ENCODE measurements at places on chromosomes 6 and 20. TPM values are rescaled to one million over a fixed set of nuclear protein-coding genes. Genes with fewer than 3 reads are reported as not detected.

GRCh38 chr6:42618686-42619085 is 54.9 kb downstream of the UBR2 start:
- peaks cover 26% of the 10 kb centered on the region for H3K36me3 ChIP-seq
- H3K4me3 ChIP-seq: no peak overlapping the region
- H3K27ac ChIP-seq: no peak overlapping the region
- H3K27me3 ChIP-seq: no peaks in the 10 kb centered on the region
- H3K4me1 ChIP-seq: no peaks in the 10 kb centered on the region

The HLA-DPB1 gene
- 14.5 TPM for total RNA-seq

DNA sequence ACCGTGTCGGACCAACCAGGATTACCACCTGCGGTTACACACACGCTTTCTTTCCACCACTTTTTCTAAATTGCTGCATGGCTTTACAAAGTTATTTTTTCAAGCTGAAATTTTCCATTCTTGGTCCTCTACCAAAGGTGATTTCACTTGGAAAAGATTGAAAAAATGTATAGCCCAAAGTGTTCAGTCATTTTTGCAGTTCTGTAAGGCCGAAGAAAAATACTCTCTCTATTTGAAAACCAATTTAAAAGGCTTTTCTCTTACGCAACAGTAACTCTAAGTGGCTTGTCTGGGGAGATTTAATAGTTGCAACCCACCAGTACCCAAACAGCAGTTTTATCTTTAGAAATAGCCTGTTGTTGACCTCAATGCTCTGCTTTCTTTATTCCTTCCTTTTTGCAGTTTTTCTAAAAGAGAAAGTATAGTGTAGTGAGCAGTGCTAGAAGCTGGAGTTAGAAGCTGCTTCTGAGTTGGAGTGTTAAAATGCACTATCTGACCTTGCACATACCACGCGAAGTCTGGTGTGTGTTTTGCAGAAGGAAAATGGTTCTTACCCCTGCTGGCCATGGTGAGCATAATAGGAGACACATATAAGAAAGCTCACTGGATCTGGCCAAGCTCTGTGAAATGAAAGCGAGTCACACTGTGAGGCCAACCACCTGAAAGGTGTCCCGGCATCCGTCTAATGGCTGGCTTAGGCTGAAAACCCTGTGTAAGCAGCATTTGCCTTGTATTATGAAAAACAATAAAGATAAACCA is 271.6 kb upstream of the PRND start:
- H3K27me3 ChIP-seq: no peaks in the 10 kb centered on the region
- no peak for DNase-seq
- H3K4me1 ChIP-seq: no peaks in the 10 kb centered on the region
- H3K4me3 ChIP-seq: no peak overlapping the region

- H3K4me1 ChIP-seq: no peaks in the 10 kb centered on the region
- H3K27ac ChIP-seq: no peak overlapping the region
- H3K27me3 ChIP-seq: no peaks in the 10 kb centered on the region
- H3K36me3 ChIP-seq: no peaks in the 10 kb centered on the region
- no peak overlapping the region for H3K4me3 ChIP-seq
Observed at GRCh38 chr6:133548423-133549159, 307.4 kb downstream of the EYA4 start.

GRCh38 chr6:30830438-30830837 is 53.9 kb upstream of the DDR1 start:
- H3K4me3 ChIP-seq: peak overlapping the region; percentile 88
- H3K36me3 ChIP-seq: no peaks in the 10 kb centered on the region
- H3K27me3 ChIP-seq: no peaks in the 10 kb centered on the region
- no peak for DNase-seq
- peak overlapping the region; percentile 70 for H3K27ac ChIP-seq

DNA sequence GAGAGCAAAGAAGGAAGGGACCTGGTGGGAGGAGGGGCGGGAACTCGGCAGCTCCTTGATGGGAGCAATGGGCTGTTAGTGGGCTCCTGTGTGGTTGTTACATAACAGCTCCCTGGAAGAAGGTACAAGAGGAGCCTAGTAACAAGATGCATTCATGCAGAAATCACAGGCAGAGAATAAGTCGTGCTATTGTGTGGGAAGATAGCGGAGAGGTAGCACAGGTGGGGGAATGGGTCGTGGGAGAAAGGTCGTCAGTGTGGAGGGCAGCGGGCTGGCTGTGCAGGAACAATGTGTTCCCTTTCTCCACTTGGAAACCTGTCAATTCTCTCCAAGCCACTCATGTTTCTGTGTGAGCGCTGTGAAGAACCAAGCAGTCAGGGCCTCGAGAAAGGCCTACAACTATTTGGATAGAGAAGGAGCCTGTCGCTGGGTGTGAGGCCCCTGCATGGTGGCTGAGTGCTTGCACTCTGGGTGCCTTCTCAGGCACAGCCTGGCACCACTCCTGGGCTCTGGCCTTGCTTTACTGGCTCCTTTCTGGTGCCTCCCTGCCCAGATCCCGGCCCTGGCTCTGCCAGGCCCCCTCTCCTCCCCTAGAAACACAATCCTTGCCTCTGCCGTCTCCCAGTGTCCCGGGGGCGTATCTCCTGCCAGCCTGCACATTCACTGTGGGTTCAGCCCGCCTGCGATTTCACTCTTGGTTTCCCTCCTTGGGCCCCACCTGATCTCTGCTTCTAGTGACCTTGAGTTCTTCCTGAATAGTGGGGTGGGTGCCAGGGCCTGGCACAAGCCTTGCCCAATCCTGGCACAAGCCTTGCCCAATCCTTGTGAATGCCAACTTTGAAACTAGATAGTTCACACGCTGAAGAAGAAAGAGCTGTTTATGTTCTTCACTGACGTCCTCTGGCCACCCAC is 7.4 kb upstream of the FGD2 start:
- no peak overlapping the region for H3K4me3 ChIP-seq
- no peaks in the 10 kb centered on the region for H3K4me1 ChIP-seq

The TRMT11 gene
- 30.8 TPM for total RNA-seq

- no peaks in the 10 kb centered on the region for H3K4me1 ChIP-seq
- no peak for DNase-seq
- no peaks in the 10 kb centered on the region for H3K36me3 ChIP-seq
Observed at GRCh38 chr6:14384175-14384949, 266.8 kb downstream of the CD83 start.

The ENPP3 gene
- total RNA-seq: 0.33 TPM

- H3K27ac ChIP-seq: no peak overlapping the region
- H3K27me3 ChIP-seq: no peaks in the 10 kb centered on the region
- H3K4me1 ChIP-seq: no peaks in the 10 kb centered on the region
- H3K4me3 ChIP-seq: no peak overlapping the region
Observed at GRCh38 chr20:11687546-11688292, 230.0 kb upstream of the BTBD3 start.

GRCh38 chr20:36447101-36447500 is 94.2 kb upstream of the MYL9 start:
- H3K4me1 ChIP-seq: no peaks in the 10 kb centered on the region
- no peaks in the 10 kb centered on the region for H3K36me3 ChIP-seq
- no peak overlapping the region for H3K4me3 ChIP-seq
- no peak for DNase-seq
- no peaks in the 10 kb centered on the region for H3K27me3 ChIP-seq

DNA sequence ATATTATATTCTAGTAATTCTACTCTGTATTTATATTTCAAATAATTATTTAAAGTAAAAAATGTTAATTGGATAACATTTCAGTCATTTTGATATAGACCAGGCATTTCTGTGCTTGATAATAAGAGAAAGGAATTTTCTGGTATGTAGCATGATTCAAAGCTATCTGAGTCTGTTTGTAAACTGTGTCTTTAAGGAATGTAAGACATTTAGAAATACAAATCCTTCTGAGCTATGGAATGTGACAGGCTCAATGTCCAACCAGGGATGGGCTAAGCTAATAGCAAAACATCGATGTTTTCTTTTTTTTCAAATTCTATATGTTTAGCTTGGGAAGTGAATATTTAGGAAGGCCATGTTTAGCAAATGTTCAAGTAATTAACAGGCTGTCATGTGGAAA is 41.5 kb upstream of the FAM83B start:
- H3K36me3 ChIP-seq: no peaks in the 10 kb centered on the region
- H3K27me3 ChIP-seq: no peaks in the 10 kb centered on the region
- no peak overlapping the region for H3K27ac ChIP-seq
- no peak for DNase-seq
